ENCODE measurements at places on chromosomes 5 and 9.

GRCh38 chr9:87651431-87651830, 74.5 kb upstream of the CTSL start:
- DNase-seq = no peak

DNA sequence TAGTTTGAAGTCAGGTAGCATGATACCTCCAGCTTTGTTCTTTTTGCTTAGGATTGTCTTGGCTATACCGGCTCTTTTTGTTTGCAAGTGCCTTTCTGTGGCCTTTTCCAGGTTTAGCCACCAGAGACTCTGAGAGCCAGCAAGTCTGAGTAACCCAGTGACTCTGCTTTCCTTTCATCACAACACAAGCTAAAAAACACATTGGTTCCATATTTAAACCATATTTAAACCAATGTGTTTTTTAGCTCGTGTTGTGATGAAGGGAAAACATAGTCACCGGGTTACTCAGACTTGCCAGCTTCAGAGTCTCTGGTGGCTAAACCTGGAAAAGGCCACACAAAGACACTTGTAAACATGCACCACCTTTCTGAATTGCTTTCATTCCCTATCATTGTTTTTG, 493.3 kb downstream of the NTRK2 start:
- no peak for DNase-seq

- no peak for DNase-seq
Observed at GRCh38 chr5:150662731-150663516, 1.9 kb downstream of the MYOZ3 start.

GRCh38 chr5:92838253-92838652, 742.8 kb downstream of the NR2F1-AS1 start:
- no peak for DNase-seq

DNA sequence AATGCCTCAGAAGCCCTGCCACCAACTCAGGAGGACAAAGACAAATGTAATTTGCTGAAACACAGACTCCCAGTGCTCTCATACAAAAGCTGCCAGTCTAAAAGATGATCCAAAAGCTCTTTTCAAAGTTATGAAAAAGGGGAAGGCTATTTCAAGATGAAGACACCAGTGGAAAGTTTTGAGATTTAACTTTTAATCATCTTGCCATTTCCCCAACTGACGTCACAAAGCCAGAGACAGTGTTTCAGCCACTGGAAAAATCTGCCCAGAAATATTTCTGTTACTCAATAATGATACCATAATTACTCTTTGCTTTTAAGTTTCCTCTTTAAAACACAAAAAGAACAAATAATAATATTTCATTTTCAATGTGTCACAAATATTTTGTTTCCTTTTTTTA, 20.9 kb downstream of the ENG start:
- no peak for DNase-seq

- no peak for DNase-seq
Observed at GRCh38 chr5:74122175-74122574, 496.2 kb downstream of the ARHGEF28 start.

GRCh38 chr9:131394464-131395156, 724 bp downstream of the PRRC2B start:
- peak; percentile 43 for DNase-seq

GRCh38 chr5:122902263-122902662, 56.9 kb downstream of the SNX24 start:
- no peak for DNase-seq

DNA sequence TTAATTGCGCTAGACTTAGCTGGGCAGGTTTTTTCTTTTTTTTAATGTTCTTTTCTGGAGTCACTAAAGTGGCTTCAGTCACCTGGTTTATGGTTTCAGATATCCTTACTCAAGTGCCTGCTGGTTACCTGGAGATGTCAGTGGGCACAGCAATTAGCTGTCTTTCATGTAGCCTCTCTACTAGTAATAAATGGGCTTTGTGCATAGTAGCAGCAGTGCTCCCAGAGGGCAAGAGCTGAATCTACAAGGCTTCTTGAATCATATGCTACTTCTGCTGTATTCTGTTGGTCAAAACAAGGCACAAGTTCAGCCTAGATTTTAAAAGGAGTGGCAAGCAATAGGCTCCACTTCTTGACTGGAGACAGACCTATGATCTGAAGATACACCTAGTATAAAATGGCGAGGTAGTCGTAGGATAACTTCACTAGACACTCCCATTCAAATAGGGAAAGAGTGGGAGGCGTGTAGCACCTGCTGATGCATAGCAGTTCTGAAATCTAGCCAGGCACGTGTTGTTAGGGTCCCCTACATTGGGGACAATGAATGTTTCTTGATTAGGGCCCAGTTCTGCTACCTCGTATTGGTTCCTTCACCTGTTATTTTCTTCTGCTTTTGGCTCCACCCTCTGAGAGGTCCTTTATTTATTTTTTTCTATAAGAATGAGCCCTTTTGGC, 7.0 kb downstream of the SCAMP1 start:
- DNase-seq = no peak

- DNase-seq = no peak
Observed at GRCh38 chr5:129593525-129593924, 133.4 kb downstream of the ADAMTS19 start.

GRCh38 chr5:9920697-9921096, 290.5 kb upstream of the TAS2R1 start:
- DNase-seq = peak; percentile 32

DNA sequence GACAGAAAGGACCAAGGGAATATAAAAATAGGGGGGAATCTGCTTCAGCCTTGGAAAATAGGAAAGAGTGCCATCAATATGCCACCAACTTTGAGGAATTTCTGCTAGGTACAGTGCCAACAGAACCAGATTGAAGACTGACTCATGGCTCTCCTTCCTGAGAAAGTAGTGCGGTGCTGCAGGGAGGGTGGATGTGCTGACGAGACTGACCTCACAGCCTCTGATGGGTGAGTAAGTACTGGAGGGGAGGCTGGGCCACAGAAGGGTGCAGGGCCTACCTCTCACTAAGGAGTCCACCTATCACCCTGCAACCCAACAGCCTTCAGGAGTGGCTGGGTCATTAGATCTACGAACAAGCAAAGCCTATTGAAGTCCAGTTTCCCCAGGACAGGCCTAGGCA, 187.6 kb downstream of the GABBR2 start:
- no peak for DNase-seq

Measured in WERI-Rb-1 (cell line).